ENCODE measurements at places on chromosomes 2 and 18. TPM values are rescaled to one million over a fixed set of nuclear protein-coding genes. Genes with fewer than 3 reads are reported as not detected.

FTCDNL1 gene
- total RNA-seq, result 3.5 TPM

UPP2 gene
- total RNA-seq, result not detected

GRCh38 chr2:234025891-234026401, 24.6 kb upstream of the SPP2 start:
- H3K4me3 ChIP-seq, result no peak overlapping the region
- no peaks in the 10 kb centered on the region for H3K27me3 ChIP-seq
- H3K4me1 ChIP-seq, result no peaks in the 10 kb centered on the region
- DNase-seq, result no peak

GRCh38 chr2:162333968-162334367, 10.0 kb upstream of the GCA start:
- no peaks in the 10 kb centered on the region for H3K36me3 ChIP-seq
- H3K4me1 ChIP-seq, result no peaks in the 10 kb centered on the region
- no peak overlapping the region for H3K27ac ChIP-seq
- H3K27me3 ChIP-seq, result no peaks in the 10 kb centered on the region
- DNase-seq, result no peak

GRCh38 chr2:42029171-42029570, 18.6 kb upstream of the PKDCC start:
- H3K4me1 ChIP-seq, result peaks cover 34% of the 10 kb centered on the region
- no peak overlapping the region for H3K27ac ChIP-seq

Measured in right atrium auricular region (tissue), 2 donors.